Testis (tissue), 5 donors: ENCODE measurements at places on chromosomes 6 and 20. TPM values are rescaled to one million over a fixed set of nuclear protein-coding genes. Genes with fewer than 3 reads are reported as not detected.

The SPATA25 gene
- total RNA-seq, result 26.0 TPM

The MUC22 gene
- total RNA-seq, result 0.87 TPM

- no peak for DNase-seq
These were observed 32.2 kb upstream of the SNAP91 start for GRCh38 chr6:83741089-83741488.

DNA sequence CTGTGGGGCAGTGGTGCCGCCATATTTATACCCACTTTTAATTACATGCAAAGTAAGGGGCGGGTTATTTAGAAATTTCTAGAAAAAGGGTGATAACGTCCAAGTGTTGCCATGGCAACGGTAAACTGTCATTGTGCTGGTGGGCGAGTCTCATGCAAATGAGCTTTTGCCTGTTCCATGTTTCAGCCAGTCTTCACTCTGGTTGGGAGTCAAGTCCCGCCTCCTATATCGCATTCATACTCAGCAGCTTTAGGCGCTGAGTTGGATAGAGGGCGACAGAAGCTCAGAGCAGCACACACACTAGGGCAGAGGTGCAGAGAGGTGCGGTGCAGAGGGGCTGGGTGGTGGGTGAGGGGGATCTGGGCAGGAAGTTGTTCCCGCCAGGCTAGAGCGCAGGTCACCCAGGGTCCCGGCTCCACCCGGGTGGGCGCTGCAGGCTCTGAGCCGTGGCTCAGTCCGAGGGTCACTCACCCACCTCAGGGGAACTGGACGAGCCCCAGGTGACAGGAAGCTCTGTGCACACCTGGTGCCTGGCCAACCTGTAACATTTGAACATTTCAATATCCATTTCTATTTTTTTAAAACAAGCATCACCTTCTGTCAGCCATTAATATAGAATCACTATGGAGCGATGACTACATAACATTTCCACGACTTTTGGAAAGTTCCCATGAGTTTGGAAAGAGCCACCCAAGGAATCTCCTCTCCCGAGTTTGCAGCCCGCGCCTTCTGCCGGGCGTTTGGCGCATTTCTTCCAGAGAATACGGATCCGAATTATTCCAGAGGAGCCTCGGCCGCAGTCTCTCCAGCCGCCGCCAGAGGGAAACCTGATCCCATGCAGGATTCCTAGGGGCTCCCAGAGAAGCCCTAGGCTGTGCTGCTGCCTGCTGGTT, 89.1 kb upstream of the PHACTR3 start:
- DNase-seq, result peak; percentile 88

The CCN6 gene
- total RNA-seq, result 0.99 TPM

The MYBL2 gene
- 27.7 TPM for total RNA-seq

The ADGB gene
- total RNA-seq, result 23.8 TPM

The TBX18 gene
- 10.0 TPM for total RNA-seq

- no peak for DNase-seq
These were observed 916.0 kb upstream of the EYS start for GRCh38 chr6:66623050-66623449.

- no peak for DNase-seq
These were observed 49.1 kb downstream of the KCNB1 start for GRCh38 chr20:49433333-49433732.

DNA sequence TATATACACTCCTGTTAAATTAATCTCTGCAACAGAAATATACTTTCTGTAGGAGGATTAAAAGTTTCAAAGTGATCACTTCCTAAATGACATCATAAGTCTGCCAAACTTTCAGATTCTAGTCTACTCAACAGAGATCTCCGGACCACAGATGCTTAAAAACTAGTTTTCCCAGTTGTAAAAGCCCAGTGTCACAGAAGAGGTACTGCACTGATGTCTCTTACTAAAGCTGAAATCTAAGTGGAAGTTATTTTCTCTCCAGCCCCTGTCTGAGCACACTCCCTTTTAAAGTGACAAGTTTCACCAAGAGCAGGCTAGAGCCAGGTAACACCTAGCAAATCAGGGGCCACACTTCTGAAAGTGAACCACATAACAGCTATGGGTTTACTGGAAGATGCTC, 71.6 kb upstream of the DST start:
- DNase-seq, result no peak

The PPP1R16B gene
- total RNA-seq, result 1.3 TPM

The WFDC12 gene
- not detected for total RNA-seq

DNA sequence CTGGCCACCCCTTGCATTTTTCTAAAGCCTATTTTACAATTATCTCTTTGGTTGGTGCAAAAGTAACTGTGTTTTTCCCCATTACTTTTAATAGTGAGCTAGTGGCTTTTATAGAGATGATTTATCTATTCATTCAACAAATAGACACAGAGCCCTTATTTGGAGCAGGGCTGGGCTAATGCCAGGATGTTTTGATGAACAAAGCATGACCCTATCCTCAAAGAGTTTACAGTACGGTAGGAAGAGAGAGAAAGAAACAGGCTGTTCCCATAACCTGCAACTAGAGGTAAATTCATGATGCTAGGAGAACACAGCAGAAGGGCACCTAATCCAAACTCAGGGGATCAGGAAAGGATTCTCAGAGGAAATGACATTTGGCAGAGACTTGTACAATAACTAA, 37.3 kb upstream of the UST start:
- DNase-seq, result no peak

DNA sequence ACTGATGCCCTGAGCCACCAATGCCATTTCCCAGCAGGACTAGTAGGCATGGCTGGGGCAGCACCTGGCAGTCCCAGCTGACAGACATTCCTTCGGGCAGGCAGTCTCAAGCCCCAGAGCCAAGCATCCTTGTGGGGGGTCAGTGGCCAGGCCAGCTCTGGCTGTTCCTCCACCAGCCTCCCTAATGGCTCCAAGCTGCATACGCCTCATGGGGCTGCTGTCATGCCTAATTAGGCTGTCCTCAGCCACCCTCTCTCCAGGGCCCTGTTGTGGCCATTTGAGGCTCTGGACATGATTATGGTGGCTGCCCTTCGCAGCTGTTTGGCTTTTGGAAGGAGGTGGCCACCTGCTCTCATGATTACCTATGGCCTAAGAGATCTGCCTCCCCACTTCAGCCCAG, 79.4 kb downstream of the DLGAP4 start:
- no peak for DNase-seq

- no peak for DNase-seq
These were observed 35.4 kb upstream of the PRSS35 start for GRCh38 chr6:83476971-83477370.

The SLC22A7 gene
- total RNA-seq, result not detected

DNA sequence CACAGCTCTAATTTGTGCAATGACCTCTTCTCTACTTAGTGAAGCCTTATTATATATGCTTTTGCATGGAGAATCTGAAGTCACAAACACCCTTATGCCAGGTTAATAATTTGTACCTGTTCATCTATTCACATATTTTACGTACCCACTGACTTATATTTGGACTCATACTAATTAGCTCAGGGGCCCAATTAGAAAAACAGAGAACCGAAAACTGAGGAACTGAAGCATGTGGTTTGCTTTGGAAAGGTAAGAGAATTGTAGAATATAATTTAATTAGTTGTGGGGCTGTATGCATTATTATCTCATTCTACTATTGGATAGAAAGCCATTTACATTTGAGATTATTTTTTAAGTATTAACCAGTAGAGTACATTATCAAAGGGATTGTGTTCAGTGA, 805.9 kb upstream of the CITED2 start:
- DNase-seq, result no peak

DNA sequence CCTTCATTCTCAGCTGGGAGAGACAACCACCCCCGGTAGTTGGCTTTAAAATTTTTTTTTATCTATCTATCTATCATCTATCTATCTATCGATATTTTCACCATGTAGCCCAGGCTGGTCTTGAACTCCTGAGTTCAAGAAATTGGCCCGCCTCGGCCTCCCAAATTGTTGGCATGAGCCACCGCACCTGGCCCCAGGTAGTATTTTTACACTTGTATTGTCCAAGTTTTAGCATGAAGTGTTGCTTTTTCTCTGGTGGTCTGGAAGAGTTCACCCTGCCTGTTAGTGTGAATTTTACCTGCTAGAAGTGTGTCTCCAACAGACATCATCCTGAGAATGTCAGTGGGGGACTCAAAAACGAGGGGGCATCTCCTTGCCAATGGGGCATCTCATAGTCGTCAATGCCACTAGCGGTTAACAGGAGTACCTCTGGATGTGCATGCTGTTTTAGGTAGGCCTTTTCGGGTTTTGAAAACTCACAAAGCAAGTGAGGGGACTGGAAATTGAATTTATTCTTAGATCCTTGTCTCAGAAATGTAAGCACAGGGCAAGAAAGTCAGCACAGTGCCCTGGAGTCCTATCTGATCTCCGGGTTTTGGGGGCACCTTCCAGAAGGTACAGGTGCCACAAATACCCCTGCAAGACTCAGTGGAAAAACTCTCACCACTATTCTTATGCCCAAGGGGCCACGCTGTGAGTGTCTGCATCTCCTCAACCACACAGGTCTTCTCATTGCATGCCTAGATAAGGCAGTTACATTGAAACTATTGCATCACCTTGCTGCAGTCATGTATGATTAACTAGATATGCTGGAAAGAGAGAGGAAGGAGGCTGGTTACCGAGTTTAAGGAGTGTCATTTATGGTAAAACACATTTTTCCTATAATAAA, 37.1 kb downstream of the TNFAIP3 start:
- no peak for DNase-seq

DNA sequence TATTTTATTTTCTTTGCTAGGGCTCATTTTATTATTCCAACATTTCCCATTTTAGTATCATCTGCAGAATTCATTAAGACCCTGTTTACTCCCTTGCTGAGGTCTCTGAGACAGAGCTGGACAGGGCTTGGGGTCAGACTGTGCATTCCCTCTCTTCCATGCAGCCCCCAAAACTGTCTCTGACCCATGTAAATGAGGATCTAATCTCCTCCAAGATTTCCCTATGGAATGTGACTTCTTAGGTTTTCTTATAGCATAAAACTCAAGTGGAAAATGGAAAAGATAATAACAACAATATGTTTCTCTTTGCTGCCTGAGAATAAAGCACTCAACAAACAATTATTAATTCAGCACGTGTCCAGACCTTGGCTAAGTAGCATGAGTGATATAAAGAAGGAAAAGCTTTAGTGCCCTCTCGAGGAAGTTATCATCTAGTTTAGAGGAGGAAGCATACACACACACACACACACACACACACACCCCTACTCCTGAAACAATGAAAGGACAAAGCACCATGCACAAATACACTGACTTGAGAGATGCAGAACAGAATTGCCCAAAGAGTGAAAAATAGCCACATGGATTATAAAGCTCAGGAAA, 815.5 kb downstream of the BCKDHB start:
- no peak for DNase-seq

DNA sequence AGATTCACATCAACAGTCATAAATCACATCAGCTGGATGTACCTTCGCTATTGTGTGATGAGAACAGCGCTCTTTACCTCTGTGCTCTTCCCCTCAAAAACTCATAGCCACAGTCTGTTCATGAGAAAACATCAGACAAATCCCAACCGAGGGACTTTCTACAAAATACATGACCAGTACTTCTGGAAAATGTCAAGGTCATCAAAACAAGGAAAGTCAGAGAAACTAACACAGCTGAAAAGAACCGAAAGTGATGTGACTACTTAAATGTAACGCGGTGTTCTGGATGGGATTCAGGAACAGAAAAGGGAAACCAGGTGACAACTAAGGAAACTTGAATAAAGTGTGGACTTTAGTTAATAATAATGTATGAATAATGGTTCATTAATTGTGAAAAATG, 112.0 kb upstream of the CBLN4 start:
- no peak for DNase-seq

GRCh38 chr6:106767271-106767670, 137.9 kb downstream of the QRSL1 start:
- DNase-seq, result no peak

GRCh38 chr6:110528930-110529325, 52.5 kb upstream of the SLC22A16 start:
- DNase-seq, result no peak

The LHFPL5 gene
- total RNA-seq, result 0.24 TPM

DNA sequence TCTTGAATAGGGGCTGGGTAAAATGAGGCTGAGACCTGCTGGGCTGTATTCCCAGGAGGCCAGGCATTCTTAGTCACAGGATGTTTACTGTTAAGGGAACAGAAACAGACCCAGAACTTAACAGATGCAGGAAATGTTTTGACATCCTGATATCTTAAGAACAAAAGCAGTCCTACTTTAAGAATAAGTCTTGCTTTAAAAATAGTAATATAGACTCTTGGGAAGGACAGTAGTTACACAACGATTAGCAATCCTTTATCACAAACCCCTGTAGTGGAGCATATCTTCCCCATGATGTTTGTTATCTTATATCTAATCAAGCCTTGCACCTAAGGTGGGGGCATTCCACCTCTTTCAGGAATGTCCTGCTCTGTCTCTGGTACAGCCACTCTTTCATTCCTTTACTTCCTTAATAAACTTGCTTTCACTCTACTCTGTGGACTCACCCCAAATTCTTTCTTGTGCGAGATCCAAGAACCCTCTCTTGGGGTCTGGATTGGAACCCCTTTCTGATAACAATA, 493.7 kb upstream of the SULF2 start:
- DNase-seq, result no peak

The NINL gene
- 32.8 TPM for total RNA-seq

- DNase-seq, result peak; percentile 62
These were observed 411.2 kb downstream of the EYS start for GRCh38 chr6:65295812-65296211.

The TAGAP gene
- 4.5 TPM for total RNA-seq

DNA sequence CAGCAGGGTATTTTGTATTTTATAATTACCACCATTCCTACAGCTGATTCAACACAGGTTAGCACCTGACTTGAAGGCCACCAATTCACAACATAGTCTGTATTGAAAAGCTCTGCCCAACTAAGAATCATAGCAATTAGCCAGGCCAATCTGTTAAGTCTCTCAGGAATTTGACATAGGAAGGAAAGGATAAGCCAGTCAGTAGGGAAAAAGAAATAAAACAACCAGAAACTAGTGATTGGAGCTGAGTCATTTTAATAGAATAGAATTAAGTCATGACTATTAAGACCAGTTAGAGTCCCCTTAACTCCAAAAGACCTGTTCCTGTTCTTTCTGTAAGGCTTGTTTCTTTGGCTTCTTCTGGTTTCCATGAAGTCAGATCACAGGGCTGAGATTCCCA, 8.1 kb downstream of the RANBP9 start:
- DNase-seq, result no peak

DNA sequence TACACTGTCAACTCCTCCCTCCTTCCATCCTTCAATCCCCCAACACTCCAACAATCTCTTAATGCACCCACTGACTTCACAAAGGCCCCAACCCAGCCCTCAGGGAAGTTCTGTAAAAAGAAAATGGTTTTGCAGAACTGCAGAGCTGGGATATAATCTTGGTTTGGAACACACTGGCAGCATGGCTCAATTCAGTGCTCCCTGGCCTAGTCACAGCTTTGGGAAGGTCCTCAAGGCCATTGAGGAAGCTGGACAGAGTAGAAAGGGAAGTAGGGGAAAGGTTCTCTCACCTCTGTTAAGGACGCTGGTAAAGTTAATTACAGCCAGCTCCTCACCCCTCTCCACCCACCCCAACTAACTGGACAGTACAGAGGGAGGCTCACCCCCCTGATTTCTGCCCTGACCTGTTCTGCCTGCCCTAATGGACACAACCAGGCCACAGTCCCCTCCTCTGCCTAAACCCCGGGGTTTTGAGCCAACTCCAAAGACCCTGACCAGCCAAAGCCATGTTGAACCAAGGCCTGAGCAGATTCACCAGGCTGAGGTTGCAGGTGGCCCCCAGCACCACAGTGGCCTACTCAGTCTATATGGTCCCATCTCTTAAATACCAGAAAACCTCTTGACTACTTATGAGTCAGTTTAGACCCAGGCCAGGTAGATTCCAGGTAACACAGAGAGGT, 49.2 kb downstream of the MAFB start:
- DNase-seq, result no peak

GRCh38 chr20:64044484-64045247, 4.8 kb downstream of the SOX18 start:
- no peak for DNase-seq

GRCh38 chr6:25794784-25795183, 37.1 kb downstream of the SLC17A1 start:
- DNase-seq, result no peak
